Fibroblast of the aortic adventitia (primary cell): ENCODE measurements at places on chromosomes 16 and 17. TPM values are rescaled to one million over a fixed set of nuclear protein-coding genes. Genes with fewer than 3 reads are reported as not detected.
A peak's percentile ranks its signal among the peaks of the same experiment; 100 is the strongest.

- peak; percentile 74 for DNase-seq
Observed at GRCh38 chr16:22077700-22078313, 14.5 kb upstream of the VWA3A start.

The GLIS2 gene
- total RNA-seq, result 3.3 and 6.6 TPM in 2 replicates

The TSNAXIP1 gene
- total RNA-seq, result 0.99 and 1.8 TPM in 2 replicates

- no peak for DNase-seq
Observed at GRCh38 chr16:57009643-57010170, 20.4 kb downstream of the NLRC5 start.

The LYRM1 gene
- 31.6 and 49.8 TPM in 2 replicates for total RNA-seq

DNA sequence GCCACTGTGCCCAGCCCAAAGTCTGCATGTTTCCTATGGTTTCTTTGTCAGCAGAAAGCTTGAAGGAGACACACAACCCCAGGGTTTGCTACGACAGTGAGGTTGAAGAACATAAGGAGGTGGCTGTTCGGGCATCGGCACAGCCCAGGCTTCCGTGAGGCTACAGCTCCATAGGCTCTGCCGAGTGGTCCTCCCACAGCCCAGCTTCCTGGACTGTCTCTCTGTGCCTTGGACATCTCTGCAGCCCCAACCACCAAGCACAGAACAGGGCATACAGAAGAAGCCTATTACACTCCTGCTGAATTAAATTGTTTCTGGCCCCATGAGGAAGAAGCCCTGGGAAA is 3.2 kb upstream of the HAP1 start:
- DNase-seq, result no peak

DNA sequence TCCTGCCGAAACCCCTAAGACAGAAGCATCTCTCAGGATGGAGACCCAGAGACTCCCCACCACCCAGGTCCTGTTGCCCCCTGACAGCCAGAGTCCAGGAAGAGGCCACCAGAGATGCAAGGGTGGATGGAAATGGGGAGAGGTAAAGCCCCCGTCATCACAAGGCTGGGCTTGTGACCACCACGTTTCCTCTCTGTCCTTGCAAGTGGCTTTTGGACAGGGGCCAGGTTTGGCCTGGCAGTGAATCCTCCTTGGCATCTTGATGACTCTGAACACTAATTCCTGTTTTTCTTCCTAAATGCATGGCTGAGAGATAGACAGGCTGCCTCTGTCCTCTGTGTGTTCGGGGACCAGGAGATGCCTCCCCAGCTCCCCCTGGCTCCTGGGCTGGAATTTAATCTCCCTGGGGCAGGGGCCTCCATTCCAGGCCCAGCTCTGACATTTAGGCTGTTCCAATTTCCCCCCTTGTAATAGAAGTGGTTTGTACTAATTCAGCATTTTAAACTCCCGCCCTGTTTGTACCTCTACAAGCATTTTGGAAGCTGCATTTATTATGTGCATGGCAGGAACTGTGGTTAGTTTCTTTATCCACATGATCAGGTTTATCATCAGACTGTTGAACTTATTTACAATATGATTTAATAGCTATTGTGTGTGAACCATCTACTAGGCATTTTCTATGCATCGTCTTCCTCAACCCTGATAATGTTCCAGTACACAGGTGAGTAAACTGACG is 116.1 kb upstream of the IRX6 start:
- no peak for DNase-seq

- DNase-seq, result no peak
Observed at GRCh38 chr16:75192606-75193264, 14.2 kb downstream of the CTRB2 start.

- DNase-seq, result no peak
Observed at GRCh38 chr17:76009969-76010661, 9.5 kb downstream of the CDK3 start.

The MYH11 gene
- total RNA-seq, result 0.57 TPM in 1 of 2 replicates, not detected in the other

- DNase-seq, result no peak
Observed at GRCh38 chr16:58205276-58206036, 7.5 kb upstream of the CSNK2A2 start.

The MEOX1 gene
- not detected in 2 replicates for total RNA-seq

GRCh38 chr16:24013864-24014645 is 178.3 kb downstream of the PRKCB start:
- DNase-seq, result no peak

DNA sequence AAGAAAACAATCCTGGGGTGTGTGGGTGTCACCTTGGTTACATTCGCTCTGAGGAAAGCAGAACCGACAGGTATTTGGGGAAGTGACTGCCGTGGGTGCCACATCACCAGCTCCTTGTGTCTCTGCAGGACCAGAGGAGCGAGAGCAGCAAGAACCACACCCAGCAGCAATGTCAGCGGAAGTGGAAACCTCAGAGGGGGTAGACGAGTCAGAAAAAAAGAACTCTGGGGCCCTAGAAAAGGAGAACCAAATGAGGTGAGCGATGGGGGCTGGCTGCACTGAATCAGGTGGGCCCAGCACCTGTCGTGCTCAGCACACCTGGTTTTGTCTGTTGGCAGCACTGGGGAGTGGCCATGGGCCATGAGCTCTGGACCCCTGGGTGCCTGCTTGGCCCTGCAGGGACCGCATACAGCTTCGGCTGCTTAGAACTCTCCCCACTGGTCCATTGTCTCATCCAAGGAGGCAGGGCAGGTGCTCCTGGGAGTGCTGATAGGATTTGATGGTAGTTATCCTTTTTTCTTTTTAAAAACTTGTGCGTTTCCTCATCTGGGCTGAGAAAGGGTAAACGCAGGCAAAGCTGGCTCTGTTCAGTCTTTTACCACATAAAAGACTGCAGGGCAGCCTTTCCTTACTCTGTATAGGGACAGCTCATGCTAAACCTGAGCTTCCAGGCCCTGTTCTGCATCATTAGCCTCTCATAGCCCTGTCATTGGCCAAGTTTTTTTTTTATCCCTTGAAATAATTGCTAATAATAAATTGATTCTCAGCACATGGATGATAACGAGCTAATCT is 29.4 kb downstream of the HMOX2 start:
- no peak for DNase-seq

DNA sequence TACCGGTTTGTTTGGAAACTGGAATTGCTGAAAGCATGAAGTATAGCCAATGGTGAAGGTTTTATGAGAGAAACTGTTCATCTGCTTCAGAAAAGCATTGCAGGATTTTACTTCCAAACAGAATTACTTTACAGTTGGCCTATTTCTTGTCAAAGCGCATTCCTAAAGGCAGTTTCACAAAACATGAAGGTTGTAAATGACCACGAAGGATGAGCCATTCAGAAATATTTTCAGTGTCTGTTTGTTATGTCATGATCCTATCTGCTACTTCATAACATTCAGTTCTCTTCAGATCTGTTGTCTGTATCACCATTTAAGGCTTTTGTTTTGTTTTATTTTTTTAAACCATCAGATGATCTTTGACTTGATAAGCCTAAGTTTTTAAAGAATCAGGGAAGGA is 45.7 kb downstream of the AATF start:
- DNase-seq, result no peak

DNA sequence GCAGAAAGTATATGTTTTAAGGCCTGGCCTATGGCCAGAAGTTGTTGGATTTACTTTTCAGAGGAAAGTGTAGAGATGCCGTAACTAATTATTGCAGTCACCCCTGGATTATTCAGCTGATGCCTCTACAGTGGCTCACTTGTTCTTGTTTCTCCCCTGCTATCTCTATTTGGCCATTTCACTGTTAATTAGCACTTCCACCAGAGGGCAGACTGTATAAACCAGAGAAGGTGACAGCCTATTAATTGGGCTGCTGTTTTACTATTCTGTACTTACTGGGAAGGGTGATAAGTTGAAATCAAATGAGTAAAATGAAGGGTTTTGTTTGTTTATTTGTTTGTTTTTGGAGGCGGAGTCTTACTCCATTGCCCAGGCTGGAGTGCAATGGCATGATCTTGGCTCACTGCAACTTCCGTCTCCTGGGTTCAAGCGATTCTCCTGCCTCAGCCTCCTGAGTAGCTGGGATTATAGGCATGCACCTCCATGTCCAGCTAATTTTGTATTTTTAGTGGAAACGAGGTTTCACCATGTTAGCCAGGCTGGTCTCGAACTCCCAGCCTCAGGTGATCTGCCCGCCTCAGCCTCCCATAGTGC is 66.0 kb downstream of the CDK12 start:
- DNase-seq, result peak; percentile 19

The PTGES3L gene
- total RNA-seq, result 0.18 and 0.65 TPM in 2 replicates

DNA sequence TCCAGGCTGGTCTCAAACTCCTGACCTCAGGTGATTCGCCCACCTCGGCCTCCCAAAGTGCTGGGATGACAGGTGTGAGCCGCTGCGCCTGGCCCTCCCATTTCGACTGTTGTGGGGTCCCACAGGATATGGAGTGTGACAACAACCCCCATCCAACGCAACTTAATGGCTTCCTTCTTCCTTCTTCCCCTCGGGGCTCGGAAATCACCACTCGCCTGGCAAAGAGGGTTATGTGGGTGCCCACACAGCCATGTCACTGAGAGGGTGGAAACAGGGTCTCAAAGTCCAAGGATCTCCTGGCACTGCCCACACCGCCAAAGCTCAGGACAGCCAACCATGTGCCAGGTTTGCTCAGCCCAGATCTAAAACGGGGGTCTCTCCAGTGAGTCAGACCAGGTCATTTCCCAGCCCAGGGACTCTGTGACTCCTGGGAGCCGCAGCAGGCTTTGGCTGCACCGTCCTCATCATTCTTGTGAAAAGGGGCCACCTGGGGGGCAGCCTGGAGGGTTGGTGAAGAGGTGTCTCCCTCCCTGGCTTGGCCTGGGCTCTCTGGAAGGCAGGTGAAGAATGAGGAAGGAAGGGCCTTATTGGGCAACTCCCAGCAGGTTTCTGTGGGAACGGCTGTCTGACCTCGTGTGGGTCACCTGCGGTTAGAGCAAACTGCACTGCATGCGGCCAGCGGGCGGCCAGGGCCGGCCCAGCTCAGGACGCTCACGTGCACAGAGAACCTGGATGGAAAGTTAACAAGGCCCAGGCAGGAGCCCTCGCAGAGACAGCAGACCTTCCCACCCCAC is 25.3 kb upstream of the LITAF start:
- DNase-seq, result no peak

DNA sequence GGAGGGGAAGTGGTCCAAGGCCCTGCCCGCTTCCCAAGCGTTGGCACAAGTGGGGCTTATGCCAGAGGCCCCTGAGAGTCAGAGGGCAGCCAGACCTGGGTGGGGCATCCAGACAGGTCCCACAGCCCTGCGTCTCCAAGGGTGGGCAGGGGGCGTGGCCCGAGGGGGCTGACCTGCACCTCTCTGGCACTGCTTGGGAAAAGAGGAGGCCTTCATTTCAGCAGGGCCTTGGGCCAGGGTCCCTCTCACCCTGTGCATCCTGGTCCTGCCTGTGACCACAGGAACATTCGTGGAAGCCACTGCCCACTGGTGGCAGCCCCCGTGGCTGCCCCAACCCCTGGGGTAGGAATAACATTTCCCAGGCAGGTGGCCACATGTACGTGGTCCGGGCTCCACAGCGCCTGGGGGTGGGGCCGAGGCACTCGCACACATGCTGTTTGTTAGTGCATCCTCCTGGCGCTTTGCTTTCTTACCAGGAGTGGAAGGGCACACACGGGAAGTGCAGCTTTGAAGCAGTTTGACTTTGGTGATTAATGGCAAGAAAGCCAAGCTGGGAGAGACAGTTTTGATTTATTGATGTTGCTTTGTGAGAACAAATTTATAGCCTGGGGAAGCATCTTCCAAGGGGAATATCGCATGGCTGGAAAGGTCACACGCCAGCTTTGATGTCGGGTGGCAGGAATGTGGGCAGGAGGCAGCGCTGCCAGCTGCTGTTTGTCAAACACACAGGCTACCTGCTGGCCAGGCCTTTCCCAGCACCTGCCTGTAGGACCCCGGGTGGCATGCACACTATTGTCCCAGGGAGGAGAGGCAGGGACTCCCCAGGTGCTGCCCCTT is 4.3 kb downstream of the CENPX start:
- DNase-seq, result no peak

- DNase-seq, result no peak
Observed at GRCh38 chr16:8594149-8594666, 3.9 kb upstream of the TMEM114 start.

GRCh38 chr17:17022011-17022410 is 20.2 kb upstream of the MPRIP start:
- DNase-seq, result no peak

DNA sequence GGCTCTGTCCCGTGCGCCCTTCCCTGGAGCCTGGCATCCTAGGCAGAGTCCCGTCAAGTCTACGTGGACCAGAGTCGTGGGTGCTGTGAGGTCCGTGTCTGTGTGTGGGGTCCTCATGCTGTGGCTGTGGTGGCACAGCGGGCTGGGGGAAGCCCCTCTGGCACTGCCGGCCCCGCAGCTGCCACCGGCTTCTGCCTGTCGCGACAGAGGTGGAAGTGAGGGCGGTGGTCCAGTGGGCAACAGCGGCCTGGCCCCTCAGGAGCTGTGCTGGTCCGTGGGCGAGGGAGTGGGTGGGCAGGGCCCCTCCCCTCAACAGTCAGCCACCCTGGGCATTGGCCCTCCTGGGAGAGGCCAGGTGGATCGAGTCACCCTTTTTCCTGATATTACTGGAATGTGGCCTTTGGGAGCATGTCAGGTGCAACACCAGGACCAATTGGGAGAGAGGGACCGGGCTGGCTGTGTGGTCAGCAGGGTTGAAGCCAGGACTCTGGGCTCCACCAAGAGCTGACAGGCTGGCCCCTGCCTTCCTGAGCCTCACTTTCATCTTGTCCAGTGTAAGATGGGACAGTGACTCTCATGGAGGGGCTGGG is 11.9 kb downstream of the BAIAP2 start:
- no peak for DNase-seq

- DNase-seq, result no peak
Observed at GRCh38 chr16:80253741-80254140, 287.1 kb upstream of the DYNLRB2 start.

DNA sequence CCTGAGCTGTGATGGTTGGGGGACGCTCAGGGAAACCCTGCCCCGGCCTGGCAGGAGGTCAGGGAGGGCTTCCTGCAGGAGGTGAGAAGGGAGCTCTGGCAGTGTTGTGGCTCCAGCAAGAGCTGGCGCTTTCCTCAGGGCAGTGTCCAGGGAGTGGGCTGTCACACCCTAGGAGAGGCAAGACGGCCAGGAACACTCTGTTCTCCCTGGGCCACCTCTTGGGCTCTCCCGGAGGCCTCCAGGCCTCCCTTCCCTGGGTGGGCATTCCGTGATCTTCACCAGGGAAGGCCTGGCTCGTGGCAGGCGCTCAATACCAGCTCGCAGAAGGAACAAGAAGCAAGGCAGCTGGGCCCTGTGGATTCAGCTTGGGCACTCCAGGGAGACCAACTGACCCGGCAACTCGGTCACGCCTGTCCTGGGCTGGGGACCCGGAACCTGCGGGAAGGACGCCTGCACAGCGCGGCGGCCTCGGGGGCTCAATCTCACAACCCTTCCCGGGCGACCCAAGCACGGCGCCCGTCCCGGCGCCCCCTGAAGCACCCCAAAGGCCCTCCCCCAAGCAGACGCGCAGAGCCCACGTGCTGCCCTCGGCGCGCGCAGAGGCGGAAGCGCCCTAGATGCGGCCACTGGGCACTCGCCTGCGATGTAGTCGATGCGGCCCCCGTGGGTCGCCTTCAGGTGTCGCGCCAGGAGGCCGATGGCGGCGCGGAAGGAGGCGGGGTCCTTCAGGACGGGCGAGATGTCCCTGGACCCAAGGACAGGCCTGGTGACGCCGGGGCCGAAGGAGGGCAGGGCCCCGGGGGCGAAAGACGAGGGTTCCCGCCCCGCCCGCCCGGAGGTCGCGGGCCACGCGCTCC is 588 bp downstream of the APRT start:
- peak; percentile 75 for DNase-seq
